ENCODE measurements at places on chromosomes 11 and 22.

DNA sequence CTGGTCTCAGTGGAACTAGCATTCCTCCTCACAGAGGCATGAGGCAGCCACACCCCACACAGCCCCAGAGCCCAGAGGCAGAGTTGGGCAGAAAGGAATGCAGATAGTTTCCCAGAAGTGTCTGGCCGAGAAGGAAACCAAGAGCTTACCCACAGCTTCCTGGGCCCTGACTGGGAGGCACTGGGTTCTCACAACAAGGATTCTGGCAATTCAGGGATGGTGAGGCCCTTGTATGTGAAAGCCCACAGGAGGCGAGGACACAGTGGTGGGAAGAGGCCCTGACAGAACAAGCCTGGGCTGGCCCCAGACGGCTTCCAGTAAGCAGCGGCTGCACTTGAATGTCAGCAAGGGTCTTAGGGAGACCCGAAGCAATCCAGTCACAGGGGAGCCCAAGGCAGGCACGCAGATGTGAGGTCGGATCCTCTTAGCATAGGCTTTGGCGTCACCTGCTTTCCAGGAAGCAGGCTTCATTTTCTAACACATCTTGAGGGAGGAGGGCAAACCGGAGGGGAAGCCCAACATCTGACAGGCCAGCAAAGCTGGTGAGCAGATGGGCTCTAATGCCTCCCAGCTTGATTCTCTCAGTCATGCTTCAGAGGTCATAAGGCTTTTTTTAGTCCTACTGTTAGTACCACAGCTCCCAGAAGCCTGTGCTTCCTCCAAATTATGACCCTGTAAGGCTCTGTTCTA lies 78.3 kb upstream of the AKIP1 start:
- no peak for DNase-seq

DNA sequence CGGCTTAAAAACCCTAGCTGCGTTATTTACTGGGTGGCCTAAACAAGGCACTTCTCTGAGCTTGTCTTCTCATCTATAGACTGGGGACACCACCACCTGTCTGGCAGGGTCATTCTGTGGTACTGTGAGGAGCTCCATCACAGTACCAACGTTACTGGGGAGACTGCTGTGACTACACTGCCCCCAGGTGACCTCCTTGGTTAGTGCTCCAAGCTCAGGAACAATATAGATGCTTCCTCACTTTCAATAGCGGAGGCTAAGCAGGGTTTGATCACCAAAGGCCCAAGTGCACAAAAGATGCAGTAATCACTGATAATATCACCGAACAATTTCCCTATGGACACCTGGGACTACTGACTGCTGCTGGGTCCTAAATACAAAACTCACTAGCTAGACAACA lies 18.8 kb downstream of the PRPF19 start:
- no peak for DNase-seq

DNA sequence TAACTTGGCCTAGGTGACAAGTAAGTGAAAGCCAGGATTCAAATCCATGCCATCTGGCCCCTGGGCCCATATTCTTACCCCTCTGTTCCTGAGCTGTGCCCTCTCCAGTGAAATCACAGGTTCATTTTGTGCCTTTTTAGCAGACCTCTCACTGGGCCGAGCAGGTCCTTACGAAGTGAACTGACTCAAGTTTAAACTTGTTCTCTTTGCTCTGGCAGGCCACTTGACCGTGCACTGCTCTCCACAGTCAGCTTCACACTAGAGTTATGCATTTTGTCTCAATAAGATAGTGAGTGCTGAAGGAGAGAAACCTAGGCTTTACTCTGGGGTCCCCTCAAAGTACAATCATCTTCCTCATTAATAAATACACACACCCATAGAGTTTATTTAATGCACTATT lies 40.7 kb downstream of the ARFGAP3 start:
- DNase-seq: no peak

DNA sequence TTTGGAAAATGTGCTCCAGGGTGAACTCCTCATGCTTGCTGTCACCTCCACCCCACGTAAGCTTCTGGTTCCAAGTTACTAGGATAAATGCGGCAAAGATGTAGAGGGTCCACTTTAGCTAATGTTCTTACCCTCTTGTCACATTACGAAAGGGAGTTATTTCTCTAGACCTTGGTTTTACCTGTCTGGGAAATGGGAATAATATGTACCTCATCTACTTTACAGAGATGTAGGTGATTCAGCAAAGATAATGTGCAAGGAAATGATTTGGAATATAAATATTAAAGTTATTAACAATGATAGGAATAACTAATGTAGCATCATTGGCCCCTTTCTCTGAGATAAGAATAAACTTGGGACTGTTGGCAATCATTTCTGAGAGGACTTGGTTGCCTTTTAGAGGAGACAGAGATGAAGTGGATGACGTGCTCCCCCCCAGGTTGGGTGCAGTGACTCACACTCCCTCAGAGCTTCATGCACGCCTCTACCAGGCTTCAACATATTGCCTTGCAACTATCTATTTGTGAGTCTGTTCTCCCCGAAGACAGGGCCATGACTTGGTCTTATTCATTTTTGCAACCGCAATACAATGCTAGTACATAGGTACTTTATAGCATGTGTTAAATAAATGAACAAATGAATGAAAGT lies 97.1 kb downstream of the ME3 start:
- no peak for DNase-seq

DNA sequence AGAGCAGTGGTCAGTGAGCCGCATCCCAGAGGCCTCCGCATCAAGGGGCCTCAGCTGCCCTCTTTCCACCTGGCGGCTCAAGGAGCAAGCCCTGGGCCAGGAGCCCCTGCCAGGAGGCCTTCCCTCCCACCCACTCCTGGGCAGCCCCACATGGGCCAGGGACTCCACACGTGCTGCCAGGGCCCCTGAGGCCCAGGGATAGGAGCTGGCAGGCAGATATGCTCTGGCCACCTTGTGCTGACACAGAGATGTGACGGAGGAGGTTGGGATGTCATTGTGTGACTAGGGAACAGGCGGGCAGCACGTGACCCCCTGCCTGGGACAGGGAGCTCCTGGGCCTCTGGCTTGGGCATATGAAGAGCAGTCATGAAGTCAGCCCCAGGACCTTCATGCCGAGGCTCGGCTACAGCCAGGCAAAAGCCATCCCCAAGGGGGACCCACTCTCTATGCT lies 77.9 kb downstream of the PIWIL3 start:
- DNase-seq: no peak

- DNase-seq: no peak
These were observed 806 bp upstream of the SAAL1 start for GRCh38 chr11:18106688-18107087.

- no peak for DNase-seq
These were observed 93.5 kb downstream of the GRAMD1B start for GRCh38 chr11:123523539-123523938.

DNA sequence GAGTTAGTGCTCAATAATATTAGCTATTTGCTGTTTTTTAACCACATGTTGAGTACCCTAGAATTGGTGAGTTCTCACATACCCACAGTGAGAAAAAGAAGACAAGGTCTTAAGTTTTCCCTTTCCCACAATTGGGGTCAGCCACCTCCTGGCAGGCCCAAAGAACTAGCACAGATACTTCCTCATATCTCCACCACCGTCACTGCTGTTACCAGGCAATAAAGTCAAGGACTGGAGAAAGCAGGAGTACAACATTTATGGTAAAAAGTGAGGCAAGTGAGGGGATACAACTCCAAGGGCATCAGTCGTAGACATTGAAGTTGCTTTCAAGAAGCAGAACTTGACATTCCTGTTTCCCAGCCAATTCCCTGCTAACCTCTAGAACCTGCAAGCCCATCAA lies 19.6 kb downstream of the ELP4 start:
- DNase-seq: no peak

GRCh38 chr11:102279641-102280170 lies 37.6 kb upstream of the BIRC3 start:
- DNase-seq: no peak

GRCh38 chr11:73160005-73160760 lies 18.1 kb upstream of the FCHSD2 start:
- no peak for DNase-seq

GRCh38 chr22:25797498-25798290 lies 55.7 kb downstream of the MYO18B start:
- DNase-seq: no peak
